CD4-positive, alpha-beta memory T cell (primary cell): ENCODE measurements at places on chromosomes 1 and 21.

- no peak for DNase-seq
These were observed 37.9 kb downstream of the RLF start for GRCh38 chr1:40199126-40199525.

GRCh38 chr21:45405271-45405818 is 380 bp downstream of the COL18A1 start:
- no peak for DNase-seq

- no peak for DNase-seq
These were observed 52.2 kb downstream of the NENF start for GRCh38 chr1:212484701-212485570.

DNA sequence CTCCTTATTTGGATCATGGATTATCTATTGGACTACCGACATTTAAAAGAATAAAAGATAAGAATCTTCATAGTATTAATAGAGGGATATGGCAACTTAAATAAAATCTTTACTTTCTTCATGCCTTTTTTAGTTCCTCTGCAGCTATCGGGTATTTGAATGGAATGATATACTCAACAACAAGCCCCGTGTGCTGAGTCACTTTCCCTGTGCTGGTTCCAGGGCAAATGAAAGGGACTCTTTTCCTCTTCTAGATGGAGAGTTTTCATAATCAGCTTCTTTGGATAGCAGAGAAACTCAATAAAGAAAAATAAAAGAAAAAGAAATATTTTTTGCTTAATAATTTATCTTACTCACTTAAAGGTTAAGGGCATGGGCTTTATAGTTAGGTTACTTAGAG is 213.7 kb downstream of the LRRC40 start:
- no peak for DNase-seq

DNA sequence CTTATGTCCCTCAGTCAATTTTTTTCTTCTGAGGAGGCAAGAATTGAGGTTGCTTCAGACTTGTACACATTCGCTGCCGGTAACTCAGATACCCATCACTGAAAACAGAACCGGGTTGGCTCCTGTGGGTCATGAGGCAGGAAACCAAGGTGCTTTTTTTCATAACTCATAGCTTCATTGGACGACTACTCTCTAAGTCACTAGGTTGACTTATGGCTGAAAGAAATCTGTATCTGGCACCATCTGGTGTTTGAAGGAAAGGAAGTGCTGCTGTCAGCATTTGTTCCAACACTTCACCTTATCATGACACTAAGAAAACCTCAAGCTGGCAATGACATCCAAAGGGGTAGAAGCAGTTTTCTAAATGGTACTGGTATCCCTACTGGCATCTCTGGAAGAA is 82.3 kb downstream of the TBX19 start:
- DNase-seq, result peak; percentile 83

DNA sequence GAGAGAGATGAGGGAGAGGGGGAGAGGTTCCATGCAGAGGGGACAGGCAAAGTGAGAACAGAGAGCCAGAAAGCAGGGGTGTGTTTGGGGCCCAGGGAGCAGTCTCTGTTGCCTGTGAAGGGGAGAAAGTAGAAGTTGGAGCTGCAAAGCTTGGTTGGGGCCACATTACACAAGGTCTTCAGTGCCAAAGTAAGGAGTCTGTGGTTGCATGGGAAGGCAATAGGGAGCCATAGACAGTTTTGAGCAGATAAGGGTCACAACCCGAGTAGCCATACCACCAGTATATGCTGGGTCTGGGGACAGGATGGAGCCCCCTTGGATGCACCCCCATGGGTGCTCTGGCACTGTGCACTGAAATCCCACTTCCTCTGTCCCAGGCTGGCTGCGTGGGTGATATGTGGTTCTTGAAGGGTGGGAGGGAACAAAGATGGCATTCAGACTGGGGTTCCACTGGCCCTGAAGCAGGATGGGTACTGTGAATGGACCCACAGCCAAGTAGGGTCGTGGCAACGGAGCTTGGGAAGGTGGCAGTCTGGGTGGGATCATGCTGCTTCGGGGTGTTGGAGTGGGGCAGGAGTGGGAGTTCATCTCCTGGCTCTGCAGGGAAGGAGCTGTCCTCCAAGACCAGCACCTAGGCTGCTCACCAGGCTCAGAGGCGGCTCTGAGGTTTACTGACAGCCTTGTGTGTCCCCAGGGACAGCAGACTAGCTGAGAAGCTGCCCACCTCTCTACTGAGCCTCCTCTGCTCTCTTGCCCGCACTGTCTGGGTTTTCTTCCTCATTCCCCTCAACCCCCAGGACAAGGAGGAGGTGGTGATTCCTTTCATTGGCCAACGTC is 12.1 kb downstream of the DRAXIN start:
- no peak for DNase-seq

- no peak for DNase-seq
These were observed 91.2 kb upstream of the CD1D start for GRCh38 chr1:158089476-158089875.

DNA sequence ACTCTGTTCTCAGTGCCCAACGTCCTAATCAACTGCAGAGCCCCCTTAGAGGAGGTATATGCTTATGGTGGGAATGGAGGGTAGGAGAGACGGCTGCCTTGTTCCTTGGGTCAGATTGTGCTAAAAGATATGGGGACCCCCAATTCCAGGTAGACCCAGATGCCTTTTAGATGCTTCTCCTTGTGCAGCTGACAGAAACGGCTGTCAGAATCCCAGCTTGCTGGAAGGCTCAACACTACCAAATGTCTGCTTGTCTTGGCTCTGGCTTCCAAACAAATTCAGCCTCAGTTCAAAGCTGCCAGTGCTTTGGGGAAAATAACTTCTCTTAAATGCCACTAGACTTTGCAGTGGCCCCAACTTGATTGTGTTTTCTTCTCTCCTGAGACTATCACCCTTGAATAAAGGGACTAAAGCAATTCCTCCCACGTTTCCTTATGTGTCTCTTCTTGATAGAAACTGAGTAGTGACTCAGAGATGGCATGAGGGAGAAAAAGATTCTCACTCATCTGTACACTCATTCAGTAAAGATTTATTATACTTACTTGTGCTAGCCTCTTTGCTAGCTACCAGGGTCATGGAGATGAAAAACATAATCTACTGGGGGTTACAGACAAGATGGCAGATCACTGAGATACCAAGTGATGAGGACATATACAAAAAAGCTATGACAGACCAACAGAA is 3.4 kb upstream of the RNF19B start:
- DNase-seq, result no peak
